ENCODE measurements at places on chromosomes 4 and X.
A peak's percentile ranks its signal among the peaks of the same experiment; 100 is the strongest.

GRCh38 chr4:186952709-186953108, 229.1 kb upstream of the FAT1 start:
- no peak for DNase-seq

- DNase-seq, result peak; percentile 73
Measured at GRCh38 chr4:105555409-105555808, 3.0 kb downstream of the ARHGEF38 start.

GRCh38 chr4:159363361-159363760, 260.5 kb downstream of the RAPGEF2 start:
- no peak for DNase-seq

DNA sequence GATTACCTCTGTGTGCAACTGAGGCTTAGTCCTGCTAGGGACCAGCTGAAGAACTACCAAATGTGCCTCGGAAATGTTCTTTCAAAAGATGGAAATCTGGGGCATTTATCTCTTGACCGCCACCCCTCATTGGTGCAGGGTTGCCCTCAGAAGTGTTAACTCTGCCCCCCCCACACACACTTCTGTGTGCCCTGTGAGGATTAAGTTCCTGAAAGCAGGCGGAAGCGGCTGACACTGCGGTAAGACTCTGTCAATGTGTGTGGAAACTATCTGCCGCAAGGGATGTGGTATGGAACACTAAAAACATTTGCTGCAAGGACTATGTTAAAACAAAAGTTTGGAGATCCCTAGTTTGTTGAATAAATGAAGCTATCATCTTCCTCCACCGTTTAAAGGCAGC, 106.9 kb upstream of the NDP start:
- no peak for DNase-seq

DNA sequence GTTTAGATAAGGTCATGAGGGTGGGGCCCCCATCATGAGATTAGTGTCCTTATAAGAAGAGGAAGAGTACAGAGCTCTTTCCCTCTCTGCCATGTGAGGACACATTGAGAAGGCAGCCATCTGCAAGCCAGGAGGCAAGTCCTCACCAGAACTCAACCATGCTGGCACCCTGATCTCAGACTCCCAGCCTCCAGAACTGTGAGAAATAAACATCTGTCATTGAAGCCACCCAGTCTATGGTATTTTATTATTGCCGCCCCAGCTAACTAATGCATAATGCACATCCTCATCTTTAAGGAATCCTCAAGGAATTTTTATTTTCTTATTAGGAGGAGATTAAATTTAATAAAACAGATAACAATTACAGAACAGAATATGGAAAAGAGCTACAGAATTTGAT, 16.7 kb upstream of the EXOSC9 start:
- DNase-seq, result no peak

GRCh38 chrX:40167850-40168479, 70.2 kb upstream of the BCOR start:
- DNase-seq, result no peak

DNA sequence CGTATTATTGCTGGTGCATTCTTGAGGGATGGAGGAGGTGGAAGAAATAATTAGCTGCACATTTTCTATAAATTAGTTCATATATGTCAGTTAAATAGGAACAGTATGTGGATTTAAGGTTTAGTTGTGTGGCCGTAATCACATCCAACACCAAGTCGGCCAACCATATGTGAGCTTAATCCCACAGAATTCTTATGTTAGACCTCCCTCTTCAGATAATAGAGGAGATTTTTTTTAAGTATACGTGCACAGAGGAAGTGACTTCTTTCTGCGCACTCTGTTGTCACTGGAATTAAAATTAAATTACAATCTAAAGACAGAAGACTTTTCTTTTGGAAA, 2.1 kb downstream of the SEPTIN11 start:
- DNase-seq, result no peak

DNA sequence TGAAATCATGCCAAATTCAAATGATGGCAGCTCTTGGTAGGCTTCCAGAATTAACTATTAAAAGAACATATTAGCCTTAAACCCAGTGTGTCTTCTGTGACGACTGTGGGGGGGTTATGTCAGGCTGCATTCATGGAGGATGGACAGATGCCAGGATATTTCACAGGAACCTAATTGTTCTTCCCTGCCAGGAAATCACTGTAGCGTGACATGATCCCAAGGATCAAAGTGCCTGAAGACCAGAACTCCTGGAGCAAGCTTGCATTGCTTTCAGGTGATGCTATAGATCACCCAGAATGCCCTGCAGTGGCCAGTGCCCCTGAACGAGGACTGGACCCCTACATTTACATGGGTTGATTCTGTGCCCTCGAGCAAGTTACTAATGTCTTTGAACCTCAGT, 1093.0 kb upstream of the TENM3 start:
- DNase-seq, result no peak

All from NT2/D1 (cell line).